Anterior cingulate cortex (tissue), 58 donors: ENCODE measurements at places on chromosomes 4 and X.

DNA sequence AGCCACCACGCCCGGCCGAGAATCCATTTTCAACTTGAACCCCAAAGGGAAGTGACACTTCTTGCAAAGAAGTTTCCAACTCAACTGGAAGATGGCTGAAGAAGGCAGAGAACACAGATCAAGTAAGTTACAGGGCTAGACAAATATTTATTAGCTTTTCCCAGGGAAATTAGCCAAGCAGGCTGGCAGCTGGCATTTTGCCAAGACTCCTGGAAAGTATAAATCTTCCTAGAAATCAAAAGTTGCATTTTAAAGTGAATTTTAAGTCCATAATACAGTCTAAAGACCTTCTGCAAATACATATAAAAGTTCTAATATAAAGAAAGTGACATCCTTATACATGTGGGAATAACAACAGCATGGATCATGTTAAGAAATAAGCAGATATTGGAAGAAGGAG is 3.4 kb upstream of the MRPL1 start:
- no peak for DNase-seq

GRCh38 chr4:38177641-38178391 is 217.6 kb downstream of the PTTG2 start:
- no peak for DNase-seq

DNA sequence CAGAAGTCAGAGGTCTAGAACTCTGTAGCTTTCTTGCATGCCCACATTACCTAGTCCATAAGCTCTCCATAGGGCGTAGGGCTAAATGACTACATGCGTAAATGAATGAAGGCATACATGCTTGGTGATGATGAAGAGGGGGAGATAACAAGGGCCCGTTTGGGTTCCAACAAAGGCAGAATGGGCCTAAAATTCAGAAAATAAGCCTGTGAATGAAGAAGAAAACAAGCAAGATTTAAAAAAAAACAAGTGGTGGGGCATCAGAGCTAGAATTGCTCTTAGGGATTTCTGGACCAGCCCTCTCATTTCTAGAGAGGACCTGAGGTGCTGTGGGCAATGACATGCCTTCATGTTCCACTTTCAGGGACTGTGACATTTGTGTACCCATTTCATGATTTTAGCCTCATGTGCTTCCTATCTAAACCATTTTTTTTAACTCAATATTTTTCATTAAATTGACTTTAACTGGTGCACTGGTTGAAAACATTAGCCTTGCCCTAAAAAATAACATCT is 12.1 kb downstream of the GPRIN3 start:
- no peak for DNase-seq

DNA sequence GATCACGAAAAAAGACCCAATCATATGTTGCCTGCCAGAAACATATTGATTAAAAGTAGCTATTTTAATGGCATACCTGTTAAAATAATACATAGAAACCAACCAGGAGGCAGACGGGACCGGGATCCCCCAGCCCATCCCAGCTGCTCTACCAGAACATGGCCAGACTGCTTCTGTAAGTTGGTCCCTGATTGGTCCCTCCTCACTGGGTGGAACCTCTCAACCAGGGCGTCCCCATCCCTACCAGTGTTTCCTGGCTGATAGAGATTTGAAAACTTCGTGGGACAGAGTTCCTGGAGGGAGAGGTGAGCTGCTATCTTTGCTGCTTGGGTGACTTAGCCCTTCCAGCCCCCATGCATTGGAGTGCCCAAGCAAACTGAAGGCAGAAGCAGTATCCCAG is 256.2 kb downstream of the TRAM1L1 start:
- DNase-seq: no peak

DNA sequence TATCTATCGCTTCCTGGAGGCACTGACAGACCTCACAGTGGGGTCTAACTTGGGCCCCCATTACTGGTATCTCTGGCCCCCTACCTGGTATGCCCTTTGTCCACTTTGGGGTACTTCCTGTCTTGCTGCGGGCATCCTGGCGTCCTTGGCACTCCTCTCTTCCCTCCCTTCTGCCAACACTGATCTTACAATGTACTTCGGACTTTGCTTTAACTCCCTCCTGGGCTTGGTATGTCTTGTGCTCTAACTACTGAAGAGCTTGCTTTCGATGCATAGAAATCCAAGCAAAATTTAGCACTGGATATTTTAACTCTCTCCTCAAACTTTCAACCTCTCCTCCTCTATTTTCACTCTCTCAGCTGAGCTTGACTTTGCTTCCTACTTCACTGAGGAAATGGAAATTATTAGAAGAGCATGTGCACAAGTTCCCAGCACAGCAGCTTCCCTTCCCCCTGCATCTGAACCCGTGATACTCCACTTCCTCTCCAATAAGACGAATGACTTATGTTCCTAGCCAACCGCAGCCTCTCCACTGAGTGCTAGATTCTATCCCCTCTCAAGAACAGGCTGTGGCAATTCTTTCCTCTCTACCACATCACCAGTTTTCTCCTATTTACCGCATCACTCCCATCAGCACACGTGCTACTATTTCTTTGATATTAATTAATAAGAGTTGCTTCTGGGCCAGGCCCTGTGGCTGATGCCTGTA is 52.9 kb downstream of the SUPT20HL2 start:
- DNase-seq: no peak
